SK-N-MC (cell line): ENCODE measurements at places on chromosomes 6 and 20.

GRCh38 chr6:30685157-30686008 lies 1.1 kb downstream of the PPP1R18 start:
- no peak for DNase-seq

GRCh38 chr20:53556267-53556897 lies 37.3 kb downstream of the ZNF217 start:
- DNase-seq = no peak

GRCh38 chr6:108982154-108983113 lies 112.2 kb downstream of the SESN1 start:
- no peak for DNase-seq

DNA sequence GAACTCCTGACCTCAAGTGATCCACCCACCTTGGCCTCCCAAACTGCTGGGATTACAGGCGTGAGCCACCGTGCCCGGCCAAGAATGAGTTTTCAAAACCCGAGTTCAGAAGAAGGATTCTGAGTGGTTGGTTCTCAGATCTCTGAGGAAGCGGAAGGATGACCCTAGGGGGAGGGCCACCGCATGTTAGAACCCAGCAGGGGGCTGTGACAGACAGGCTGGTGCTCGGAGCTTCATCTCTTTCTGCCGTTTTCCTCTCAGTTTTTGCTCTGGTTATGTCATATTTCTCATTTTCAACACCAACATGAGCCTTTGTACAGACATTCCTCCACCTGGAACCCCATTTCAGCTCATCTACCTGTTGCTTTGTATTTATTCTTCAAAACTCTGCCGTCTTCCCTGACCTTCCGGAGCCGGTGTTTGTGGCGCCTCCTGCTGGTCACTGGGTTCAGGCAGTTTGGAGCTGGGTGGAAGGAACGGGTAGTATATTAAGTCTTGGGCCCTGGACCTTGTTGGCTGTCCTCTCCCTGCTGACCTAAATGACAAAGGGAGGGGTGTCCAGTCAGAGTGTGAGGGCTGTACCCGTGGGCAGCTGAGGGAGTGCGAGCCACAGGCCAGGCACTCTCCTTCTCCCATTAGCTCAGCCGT lies at the start of gene DEFB123:
Gene DEFB123 (plus strand): TSS at position 621 of the 648 bp plus-strand sequence. CDS start 67 bp downstream, outside the sequence.
- DNase-seq = no peak

- DNase-seq = no peak
These were observed 12.7 kb upstream of the EFHC1 start for GRCh38 chr6:52407467-52407866.

DNA sequence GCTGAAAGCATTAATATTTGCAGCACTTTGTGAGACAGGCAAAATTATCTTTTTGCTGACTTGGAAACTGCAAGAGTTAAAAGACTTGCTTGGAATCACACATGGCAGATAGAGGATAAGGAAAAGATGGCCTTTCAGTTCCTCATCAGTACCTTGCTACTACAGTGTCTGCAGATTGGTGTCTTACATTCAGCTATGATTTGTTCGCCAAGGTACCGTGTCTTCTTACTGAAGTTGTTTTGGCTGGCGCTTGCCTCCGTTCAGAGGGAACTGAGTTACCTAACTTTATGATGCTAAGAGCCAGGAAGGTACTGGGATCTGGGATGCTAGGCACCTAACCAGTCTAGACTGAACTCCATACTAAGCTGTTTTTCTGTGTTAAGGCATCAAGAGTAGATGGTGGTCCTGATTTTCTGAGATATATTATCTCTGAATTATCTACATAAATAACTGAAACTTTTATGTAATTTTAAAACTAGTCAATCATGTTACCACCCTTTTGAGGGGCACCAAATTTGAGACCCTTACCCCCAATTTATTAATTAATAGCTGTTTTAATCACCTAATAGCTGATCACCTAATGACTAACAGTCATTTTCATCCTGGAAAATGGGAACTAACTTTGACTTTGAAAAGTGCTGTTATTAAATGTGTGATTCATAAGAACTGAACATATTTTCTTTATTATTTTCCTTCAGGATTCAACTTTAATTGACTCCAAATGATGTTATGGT lies 2.5 kb downstream of the WTAP start:
- DNase-seq = no peak

DNA sequence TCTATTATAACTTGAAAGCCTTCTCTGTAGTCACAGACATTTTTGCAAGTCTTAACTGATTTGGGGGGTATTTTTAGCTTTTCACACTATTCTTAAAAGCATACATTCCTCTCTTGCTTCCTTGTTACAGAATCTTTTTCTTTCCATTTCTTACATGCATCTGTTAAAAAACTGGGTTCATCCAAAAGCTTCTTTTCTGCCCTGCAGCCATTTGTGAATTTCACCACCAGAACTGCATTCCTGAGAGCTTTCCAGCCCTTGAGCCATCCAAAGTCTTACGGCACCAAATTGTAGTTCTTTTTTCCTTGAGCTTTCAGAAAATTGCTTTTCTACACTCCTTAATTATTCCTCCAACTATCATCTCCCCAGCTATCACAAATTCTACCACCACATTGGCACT lies 19.7 kb upstream of the GSTA4 start:
- no peak for DNase-seq

DNA sequence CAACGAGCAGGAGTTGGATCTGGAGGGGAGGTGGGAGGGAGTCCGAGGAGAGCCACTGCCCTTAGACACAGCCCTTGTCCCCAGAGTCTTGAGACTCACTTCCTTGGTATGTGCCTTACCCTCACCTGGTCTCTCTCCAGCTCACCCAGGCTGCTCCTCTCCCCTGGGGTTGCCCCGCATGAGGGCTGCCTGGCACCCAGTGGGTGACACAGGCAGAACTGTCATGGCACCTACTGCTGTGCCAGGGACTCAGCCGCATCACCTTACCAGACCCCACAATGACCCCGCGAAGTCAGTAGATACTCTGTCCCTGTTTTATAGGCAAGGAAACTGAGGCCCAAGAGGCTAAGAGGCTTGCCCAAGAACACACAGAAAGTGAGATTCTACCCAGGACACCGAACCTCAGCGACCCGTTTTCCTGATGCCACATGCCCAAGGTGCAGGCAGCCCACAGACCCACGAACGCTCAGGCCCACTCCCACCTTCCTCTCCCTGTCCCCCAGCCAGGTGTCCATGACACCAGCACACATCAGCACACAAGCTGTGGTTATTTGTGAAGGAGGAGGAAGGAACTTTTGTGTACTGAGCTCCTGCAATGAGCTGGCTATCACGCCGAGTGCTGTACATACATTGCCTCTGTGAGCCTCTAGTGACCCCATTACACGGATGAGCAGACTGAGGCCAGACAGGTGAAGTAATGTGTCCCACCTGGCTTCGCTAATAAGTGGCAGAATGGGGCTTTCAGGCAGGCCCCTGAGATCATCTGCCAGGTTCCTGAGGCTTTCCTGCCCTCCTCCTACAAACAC lies 168.1 kb downstream of the GRM4 start:
- no peak for DNase-seq

GRCh38 chr6:108896111-108896661 lies 48.0 kb downstream of the ARMC2 start:
- DNase-seq = peak; percentile 66

DNA sequence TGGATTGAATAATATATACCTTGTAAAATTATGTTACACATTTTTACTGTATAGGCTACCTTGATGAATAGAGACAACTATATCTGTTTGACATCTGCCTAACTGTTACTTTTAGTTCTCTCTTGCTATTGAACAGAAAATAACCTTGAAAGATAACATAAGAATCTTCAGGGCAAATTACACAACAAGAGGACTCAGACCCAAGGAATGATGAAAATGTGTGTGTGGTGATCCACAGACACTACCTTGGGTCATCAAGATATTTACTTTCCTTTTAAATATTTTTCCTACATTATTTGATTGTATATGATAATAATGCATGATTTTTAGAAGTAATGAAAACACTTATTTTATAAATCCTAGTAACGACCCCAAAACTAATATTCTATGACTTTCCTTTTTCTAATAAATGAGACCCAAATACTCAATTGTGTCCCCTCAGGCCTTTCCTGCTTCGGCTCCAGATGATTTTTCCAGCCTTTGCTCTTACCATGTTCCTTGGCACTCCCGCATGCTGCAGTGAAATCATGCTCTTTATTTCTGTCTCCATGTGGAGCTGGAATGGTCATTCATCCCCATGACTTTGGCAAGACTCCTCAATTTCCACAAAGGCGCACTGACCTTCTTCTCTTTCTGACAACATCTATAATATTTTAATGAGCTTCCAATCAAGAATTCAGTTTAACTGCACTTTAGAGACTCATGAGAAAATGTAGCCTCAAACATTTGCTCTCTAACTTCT lies 187.6 kb downstream of the EPM2A start:
- DNase-seq = no peak

GRCh38 chr6:169738204-169738975 lies 13.0 kb downstream of the DYNLT2 start:
- no peak for DNase-seq

GRCh38 chr20:29876911-29877285 lies 1380.6 kb upstream of the DEFB115 start:
- DNase-seq = no peak

DNA sequence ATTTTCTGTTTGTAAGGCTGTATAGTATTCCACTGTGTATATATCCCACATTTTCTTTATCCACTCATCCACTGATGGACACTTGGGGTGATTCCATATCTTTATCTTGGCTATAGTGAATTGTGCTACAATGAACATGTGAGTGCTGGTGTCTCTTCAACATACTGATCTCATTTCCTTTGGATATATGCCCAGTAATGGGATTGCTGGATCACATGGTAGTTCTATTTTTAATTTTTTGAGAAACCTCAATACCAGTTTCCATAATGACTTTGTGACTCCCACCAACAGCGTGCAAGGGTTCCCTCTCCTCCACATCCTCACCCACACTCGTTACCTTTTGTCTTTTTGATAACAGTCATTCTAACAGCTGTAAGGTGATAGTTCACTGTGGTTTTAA lies 166.0 kb downstream of the ARHGAP18 start:
- no peak for DNase-seq

DNA sequence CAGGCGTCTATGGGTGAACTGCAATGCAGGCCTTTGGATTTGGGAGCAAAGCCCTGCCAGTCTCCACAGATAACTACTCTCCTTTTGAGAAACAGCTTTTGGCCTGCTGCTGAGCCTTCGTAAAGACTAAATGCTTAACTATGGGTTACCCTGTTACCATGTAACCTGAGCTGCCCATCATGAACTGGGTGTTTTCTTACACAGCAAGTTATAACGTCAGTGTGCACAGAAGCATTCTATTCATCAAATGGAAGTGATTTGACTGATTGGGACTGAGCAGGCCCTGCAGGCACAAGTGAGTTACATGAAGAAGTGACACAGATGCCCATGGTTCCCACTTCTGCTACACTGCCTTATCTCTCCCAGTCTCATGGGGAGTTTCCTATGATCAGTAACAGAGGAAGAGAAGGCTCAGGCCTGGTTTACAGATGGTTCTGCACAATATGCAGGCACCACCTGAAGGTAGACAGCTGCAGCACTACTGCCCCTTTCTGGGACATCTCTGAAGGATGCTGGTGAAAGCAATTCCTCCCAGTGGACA lies 319.1 kb downstream of the CD83 start:
- no peak for DNase-seq

- DNase-seq = no peak
These were observed 8.7 kb downstream of the APMAP start for GRCh38 chr20:24983896-24984295.

DNA sequence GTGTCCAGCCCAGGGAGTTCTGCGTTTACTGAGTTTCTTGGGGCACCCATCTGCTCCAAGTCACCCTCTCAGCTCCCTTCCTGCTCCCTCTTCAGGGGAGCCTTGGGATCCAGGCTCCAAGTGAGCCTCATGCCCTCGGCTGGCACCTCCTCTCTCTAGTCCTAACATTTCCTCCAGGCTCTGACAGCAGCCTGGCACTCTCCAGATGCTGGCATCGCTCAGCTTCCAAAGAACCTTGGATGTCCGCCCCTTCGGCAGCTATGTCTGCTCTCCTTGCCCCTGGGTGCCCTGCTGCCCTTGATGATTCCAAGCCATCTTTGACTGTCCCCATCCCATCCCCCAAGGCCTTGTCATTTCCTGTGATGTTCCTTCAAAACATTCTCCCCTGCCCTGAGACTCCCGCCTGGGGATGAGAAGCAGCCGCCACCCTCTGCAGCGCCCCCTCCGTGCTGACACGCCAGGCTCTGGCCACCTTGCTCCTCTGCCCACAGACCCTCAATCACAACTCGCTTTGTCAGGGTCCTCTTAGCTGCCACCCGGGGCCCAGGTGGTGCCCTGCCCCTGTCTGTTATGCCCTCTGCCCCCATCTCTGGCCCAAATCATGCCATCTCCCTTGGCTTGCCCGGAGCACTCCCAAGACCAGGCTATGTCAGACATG lies 6.6 kb upstream of the GFRA4 start:
- DNase-seq = no peak

DNA sequence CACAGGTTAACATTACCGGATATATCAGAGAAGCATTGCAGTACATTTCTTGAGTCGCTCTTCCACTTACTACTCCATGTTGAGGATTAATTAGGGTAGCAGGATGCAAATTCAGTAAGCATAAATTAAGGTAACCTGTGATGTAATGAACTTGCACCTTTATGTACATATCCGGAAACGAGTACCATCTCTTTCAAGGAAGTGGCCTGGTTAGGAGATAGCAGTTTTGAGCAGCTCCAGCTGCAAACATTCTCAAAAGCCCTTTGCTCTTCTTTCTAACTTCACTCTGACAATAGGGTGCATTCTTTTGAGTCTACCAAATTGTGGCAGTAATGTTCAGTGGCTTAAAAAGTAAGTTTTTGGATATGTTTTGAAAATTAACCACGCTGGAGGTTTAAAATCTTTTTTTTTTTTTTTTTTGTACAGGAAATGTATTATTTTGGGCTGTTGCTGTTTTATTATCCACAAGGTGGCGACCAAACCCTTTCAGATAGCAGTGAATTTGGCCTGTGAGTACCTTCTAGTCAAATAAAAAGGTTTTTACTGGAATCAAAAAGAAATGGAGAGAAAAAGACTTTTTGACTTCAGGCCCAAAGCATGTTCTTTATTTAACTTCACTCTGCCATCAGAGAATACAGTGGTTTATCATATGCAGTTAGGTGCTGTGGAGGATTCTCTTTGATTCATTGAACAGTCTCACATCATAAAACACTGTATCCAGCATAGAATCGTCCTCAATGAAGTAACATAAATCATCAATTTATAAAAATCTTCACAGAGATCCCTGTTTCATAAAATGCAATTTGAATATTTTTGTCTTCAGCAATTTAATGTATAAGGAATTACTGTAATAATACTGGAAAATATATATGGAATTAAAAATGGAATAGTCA lies 8.9 kb downstream of the FAM217B start:
- no peak for DNase-seq

GRCh38 chr6:3306848-3307247 lies 48.1 kb downstream of the PSMG4 start:
- no peak for DNase-seq

GRCh38 chr20:49913399-49914047 lies 1.8 kb downstream of the SPATA2 start:
- no peak for DNase-seq

- DNase-seq = no peak
These were observed 15.5 kb downstream of the CYP39A1 start for GRCh38 chr6:46637145-46637544.

- DNase-seq = no peak
These were observed 27.3 kb downstream of the NQO2 start for GRCh38 chr6:3026791-3027626.

GRCh38 chr6:100420711-100421110 lies 44.0 kb downstream of the SIM1 start:
- DNase-seq = no peak
